Mucosa of descending colon (tissue), 3 donors: ENCODE measurements at places on chromosomes 11 and 22.
A peak's percentile ranks its signal among the peaks of the same experiment; 100 is the strongest.

- no peak for DNase-seq
These were observed 4.2 kb downstream of the SGSM1 start for GRCh38 chr22:24810043-24810749.

- no peak for DNase-seq
These were observed 2.8 kb upstream of the APOC3 start for GRCh38 chr11:116826751-116827431.

DNA sequence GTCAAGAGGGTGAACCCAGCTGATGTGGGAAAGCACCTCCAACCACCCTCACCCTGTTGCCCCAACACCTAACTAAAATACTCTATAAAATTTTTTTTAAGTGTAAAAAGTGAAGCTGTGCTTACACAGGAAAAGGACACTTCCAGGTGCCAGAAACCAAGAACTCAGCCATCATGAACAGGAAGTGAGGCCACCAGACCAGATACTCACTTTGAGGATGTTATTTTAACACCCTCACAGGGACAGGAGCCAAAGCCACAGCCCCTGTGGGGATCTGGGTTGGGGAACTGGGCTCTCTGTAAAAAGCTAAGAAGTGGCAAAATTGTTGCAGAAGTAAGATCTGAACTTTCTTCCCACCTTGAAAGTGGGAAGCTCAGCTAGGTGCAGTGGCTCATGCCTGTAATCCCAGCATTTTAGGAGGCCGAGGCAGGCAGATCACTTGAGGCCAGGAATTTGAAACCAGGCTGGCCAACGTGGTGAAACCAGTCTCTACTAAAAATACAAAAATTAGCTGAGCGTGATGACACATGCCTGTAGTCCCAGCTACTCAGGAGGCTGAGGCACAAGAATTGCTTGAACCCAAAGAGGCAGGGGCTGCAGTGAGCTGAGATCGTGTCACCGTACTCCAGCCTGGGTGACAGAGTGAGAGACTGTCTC lies 3.8 kb downstream of the RSPH14 start:
- DNase-seq, result no peak

GRCh38 chr11:19447150-19447566 lies 206.4 kb upstream of the E2F8 start:
- DNase-seq, result no peak

DNA sequence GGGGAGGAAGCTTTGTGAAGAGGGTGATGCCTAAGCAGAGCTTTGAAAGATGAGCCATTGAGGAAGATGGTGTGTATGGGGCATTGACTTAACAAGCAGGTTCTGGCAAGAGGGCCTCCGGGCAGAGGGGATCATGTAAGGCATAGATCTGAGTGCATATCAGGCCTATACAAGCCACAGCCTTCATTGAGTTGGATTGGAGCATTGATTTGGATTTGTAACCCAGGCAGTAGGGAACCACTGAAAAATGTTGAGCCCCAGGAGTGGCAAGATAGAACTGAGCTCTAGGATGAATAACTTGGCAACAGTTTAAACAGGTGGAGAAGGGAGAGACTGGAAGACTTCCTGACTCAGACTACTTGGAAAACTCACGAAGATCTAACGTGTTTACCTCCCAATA lies 21.4 kb downstream of the PANX1 start:
- no peak for DNase-seq

DNA sequence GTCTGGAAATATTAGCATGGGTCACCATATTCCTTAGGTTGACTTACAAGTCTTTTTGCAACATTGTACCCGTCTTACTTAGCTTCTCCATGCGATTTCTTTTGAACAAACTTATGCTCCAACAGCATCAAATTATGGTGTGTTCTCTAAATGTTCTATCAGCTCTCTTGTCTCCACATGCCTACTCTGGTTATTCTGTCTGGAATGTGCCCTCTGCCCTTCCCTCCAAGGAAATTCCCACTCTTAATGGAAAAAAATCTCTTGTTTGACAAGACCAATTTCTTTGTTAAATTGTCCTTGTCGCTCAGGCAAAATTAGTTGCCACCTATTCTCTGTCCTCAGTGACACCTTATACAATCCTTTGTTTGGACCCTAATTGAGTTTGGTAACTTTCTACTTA lies 522.8 kb upstream of the LUZP2 start:
- no peak for DNase-seq

DNA sequence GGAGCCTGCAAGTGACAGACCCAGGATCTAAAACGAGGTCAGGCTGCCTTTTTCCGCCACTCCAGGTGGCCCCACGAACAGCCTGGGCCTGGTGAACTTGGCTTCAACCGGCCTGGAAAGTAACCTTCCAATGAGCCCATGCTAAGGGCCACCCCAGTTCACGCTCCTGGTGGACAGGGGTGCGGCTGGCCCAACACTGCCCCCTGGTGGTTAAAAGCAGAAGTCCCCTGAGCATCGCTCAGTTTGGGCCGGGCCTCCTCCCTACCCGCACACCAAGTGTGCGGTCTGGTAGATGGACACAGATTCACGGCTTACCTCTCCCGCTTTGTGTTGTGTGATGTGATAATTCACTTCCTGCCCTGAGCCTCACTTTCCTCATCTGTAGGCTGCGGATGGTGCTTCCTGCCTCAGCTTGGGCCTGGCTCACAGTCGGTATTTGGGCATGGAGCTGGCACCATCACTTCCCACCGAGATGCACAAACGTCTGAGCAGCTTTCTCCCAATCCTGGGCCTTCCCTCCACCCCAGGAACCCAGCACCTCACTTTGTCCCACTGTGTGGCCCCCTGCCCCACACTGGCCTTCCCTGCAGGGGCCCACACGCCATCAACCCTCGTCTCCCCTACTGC lies 13.7 kb upstream of the SEC14L3 start:
- DNase-seq, result peak; percentile 77

DNA sequence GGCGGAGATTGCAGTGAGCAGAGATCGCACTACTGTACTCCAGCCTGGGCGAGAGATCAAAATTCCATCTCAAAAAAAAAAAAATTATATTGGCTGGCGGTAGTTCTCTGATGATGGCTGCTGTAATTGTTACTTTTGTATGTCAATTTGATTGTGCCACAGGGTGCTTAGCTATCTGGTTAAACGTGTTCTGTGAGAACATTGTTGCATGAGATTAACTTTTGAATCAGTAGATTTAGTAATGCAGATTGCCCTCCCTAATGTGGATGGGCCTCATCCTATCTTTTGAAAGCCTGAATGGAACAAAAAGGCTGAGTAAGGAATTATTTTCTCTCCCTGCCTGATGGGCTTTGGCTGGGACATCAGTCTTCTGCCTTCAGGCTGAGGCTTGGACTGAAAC lies 654.2 kb downstream of the OPCML start:
- DNase-seq, result no peak

DNA sequence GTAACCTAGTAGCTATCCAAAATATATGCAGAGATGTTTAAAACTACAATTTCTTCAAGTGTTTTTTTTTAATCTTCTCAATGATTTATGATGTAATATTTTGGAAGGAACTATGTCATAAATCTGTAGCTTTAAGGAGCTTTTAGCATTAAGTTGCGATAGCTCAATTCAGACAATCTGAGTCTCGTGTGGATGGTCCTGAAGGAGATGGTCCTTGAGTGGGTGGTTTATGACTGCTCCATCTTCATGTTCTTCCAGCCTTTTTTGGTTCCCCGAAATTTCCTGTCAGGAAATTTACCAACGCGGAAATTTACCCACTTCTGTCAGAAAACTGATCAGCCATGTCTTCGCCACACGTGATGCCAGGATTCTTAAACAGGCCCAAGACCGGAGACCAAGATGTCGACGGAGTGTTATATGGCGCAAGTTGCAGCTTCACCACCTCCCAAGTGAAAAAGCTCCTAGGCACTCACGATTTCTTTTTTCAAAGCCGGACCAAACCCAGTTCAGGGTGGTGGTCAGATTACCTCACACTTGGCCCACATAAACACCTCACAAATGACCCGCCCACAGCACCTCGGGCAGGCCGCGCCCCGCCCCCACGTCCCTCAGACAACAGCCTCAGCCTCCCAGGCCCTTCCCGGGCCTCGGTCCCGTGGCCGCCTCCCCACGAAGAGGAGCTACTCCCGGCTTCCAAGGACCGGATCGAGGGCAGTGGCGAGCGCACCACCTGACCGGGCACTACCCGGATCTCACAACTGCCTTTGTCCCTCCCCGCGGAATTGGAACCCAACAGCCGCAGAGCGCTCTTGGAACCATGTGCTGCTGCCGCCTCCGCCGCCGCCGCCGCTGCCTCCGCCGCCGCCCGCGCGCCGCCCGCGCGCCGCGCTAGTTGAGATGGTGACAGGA lies at the start of gene MORC2:
TSS of gene MORC2 (minus strand) at position 760 of the 909 bp plus-strand sequence. CDS start 885 bp downstream, outside the sequence.
- peak; percentile 71 for DNase-seq

DNA sequence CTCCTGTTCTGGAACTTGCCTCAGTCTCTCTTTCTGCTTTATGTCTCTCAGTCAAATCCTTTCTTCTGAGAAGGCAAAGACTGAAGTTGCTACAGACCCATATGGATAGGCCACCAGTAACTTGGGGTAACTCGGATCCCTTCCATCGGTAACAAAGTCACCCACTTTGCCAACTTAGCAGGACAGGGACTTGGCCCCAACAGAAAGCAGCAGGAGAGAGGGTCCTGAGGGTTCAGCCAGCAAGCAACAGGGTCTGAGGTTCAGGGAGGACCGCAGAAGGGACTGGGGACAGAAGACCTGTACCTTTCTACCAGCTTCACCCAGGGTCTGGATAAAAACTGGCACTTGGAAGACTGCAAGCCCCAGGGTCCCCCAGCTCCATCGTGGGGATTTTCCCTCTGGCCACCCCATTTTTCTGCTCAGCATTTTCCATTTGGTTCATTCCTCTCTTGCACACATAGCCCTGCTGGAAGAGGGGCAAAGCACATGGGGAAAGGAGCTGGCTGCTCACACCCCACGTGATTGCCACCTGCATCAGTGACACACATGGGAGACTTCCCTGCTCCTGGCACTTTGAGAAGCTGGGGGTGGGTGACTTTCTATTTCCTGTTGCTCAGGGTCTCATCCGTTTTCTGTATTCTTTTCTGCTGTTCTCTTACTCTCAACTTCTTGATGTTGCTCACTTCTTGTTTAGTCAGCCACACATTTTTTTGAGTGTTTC lies 34.6 kb upstream of the GNAZ start:
- DNase-seq, result no peak

DNA sequence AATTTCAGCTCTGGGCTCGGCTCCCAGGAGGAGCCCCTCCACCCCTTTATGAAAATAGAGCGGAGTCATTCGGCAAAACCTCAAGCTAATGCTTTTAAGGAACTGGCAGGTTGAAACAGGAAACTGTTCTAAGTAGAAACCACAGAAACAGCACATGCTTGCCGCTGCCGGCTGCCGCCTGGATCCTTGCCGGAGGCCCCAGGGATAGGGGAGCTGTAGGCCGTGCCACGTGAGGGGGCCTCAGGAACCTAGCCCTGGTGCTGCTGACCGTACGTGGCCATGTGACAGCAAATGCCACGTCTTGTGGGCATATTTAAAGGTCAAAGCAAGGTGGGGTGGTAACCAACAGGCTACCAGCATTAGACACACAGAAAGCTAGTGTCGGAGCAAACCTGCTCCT lies 77.9 kb upstream of the TIMP3 start:
- DNase-seq, result peak; percentile 77

DNA sequence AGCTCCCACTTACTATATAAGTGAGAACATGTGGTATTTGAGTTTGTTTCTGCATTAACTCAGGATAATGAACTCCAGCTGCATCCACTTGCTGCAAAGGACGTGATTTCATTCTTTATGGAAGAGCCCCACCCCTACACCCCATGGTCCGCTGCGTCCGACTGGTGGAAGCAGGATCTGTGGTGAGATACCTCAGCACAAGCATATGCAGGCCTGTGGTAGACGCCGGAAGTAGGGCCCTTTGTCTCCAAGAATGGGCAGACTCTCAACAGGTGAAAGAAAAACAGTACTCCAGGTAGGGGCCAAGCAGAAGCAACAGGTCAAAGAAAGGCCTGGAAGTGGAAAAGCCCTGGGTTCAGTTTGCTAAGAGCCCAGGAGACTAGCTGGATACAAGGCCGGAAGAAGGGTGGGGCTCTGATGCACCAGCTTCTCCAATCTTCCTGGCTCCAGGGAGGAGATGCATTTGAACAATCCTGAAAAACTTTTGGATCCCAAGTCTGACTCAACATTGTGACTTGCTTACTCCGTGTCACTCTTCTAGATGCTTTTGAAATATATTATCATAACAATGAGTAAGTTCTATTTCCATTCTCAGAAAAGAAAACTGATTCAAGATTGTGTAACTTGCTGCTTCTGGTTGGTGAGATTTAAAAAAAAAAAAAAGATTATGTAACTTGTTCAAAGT lies 30.4 kb downstream of the NEAT1 start:
- no peak for DNase-seq

GRCh38 chr11:65404210-65404609 lies 17.8 kb downstream of the FRMD8 start:
- no peak for DNase-seq

DNA sequence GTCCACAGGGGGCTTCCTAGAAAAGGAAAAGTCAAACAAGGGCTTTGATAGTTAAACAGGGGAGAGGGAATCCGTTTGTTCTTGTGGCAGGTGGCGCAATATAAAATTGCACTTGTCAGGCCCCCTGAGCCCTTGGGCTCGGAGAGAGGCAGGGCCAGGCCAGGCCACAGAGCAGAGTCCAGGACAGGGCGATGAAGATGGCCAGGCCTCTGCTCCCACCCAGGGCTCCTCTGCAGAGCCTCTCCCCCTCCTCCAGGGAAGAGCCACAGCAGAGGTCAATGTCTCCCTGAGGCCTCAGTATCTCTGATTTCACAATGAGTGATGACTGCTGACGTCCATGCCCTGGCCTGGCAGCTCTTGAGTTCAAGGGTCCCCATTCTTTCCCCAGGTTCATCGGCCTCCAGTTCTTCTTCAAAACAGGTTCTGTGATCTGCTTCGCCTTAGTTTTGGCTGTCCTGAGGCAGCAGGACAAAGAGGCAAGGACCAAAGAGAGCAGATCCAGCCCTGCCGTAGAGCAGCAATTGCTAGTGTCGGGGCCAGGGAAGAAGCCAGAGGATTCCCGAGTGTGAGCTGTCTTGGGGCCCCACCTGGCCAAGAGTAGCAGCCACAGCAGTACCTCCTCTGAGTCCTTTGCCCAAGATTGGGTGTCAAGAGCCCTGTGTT lies 36.4 kb upstream of the TPBGL start:
- DNase-seq, result no peak

DNA sequence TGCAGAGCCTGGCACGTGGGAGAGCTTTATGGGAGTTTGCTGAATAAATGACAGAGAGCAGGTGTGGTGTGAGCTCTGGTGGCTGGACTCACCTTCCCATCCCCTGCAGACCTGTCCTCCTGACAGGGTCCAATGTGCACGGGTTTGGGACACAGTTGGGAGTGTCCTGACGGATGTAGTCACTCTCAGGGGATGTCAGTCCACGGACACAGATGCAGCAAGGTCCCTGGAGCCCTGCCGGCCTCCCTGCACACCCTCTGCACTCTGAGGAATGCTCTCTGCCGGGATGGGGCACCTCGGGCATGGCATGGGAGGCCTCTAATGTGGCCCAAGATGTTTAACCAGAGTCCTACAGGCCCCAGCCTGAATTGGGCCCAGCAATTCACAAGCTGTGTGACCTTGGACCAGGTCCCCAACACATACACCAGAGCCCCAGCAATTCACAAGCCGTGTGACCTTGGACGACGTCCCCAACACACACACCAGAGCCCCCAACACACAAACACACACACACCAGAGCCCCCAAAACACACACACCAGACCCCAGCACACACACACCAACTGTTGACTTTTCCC lies 30.0 kb upstream of the RFPL3 start:
- no peak for DNase-seq

- DNase-seq, result no peak
These were observed 312.7 kb downstream of the NTM start for GRCh38 chr11:131683131-131683530.

GRCh38 chr11:114170226-114170625 lies 110.7 kb downstream of the ZBTB16 start:
- DNase-seq, result no peak

- no peak for DNase-seq
These were observed 15.2 kb downstream of the PHLDB1 start for GRCh38 chr11:118622376-118623268.

- DNase-seq, result peak; percentile 47
These were observed 10.4 kb upstream of the LINC01488 start for GRCh38 chr11:69470793-69471728.
